Ascending aorta (tissue), 2 donors: ENCODE measurements at places on chromosomes 3 and 15.
A peak's percentile ranks its signal among the peaks of the same experiment; 100 is the strongest.

- DNase-seq: no peak
Measured at GRCh38 chr3:115922681-115923347, 299.5 kb downstream of the GAP43 start.

DNA sequence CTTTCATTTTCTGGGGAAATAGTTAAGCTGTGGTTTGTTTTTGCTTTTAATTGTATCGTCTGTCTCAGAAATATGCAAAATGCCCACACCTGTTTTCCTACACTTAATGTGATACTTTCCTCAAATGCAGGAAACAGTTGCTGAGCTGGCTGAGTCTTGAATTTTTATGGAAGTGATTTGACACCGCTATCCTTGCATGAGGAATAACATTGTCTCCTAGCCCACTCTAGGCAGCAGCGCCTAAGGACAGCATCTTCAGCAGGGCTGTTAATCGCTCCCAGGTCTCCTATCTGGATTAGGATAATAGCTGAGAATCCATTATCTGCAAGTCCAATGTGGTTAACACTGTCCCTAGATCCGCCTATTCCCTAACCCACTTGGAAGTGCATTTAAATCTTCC is 132.6 kb upstream of the NR2E3 start:
- DNase-seq: no peak

DNA sequence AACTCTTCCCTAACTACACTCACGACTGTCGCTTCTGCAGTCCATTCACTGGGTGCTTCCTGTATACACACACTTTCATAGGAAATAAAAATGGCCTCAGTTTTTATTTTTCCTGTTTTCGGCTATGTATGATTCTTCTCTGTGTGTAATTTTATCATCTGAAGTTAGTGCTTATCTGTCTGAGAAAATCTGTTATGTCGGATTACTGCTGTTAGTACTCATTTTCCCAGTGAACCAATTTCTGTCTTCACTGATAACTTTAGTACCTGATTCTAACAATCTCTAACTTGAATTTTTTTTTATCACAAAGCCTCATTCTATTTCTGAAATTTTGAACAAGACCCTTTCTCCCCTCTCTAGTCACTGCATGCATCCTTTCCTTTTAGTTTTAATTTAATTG is 20.9 kb downstream of the RAB5A start:
- DNase-seq: no peak

- no peak for DNase-seq
Measured at GRCh38 chr3:23612296-23612891, 193.4 kb upstream of the UBE2E1 start.

DNA sequence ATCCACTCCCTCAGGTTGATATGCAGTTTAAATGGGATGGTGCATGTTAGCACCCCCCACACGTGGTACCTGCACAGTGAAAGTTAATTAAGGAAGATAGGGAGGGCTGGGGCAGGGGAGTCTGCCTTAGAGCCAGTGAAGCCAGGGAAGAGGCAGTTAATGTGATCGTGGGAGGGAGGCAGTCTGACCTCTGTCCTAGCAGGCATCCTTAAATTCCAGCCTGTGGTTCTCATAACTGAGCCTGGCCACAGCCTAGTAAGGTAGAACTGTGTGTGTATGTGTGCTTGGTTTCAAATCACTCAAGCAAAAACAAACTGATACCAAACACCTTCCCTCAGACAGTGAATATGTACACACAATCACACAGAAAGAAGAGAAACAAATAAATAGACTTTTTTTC is 319.1 kb upstream of the TLE3 start:
- DNase-seq: no peak

- DNase-seq: no peak
Measured at GRCh38 chr15:39558421-39558820, 22.5 kb upstream of the THBS1 start.

- DNase-seq: no peak
Measured at GRCh38 chr15:68789091-68789490, 31.6 kb downstream of the ANP32A start.

DNA sequence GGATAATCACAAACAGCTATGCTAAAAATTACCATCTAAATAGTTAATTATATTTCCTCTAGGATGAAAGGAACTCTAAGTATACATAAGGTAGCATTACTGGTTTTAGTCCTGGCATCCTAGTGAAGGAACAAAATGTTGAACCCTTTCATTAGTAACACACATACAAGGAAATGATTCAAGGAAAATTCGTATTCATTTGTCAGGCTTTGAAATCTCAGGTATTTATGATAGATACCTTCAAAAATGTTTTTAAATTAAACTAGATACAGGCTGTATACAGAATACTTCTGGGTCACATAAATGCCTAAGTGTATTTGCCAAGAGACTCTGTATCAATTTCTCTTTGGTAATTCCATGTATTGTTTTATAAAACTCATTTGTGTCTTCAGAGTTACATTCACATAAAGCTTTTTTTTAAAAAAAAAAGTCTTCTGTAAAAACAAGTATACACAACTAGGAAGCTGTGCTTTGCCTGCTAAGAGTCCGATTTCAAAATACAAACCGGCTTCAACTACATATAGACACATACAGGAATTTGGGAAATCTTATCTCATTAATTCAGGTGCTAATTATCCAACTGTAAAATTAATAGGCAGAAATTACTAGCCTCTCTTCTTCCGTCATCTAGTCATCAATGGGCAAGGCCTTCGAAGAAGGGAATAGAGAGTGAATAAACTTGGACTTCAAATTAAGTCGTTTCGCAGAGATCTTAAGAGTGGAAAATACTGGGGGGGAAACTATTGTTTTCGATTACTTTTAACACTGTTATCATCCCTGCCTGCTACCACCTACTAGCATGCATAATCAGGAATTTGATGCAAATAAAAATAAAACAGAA is 1.3 kb downstream of the SECISBP2L start:
- no peak for DNase-seq

GRCh38 chr3:76400141-76400540 is 614.8 kb upstream of the ZNF717 start:
- DNase-seq: no peak

- no peak for DNase-seq
Measured at GRCh38 chr3:111669926-111670630, 74.9 kb upstream of the ZBED2 start.

GRCh38 chr3:154034797-154035330 is 86.3 kb upstream of the ARHGEF26 start:
- no peak for DNase-seq

DNA sequence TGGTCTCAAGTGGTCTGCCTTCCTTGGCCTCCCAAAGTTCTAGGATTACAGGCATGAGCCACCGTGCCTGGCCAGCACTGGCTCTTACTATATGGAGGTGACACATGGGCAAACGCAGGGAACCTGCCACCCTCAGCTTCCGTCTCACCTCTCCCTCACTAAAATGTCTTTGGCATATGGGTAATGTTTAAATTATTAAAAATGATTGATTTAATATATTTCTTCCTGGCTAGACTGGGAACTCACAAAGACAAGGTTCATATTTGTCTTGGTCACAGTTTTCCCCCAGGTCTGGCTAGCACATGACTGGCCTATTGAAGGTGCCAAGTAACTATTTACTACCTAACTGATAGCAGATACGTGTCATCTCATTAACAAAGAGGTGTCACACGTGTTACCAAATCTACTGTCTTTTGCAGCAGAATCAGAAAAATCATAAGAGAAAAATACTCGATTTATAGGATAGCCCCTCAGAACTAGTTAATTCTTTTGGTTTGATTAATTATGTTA is 48.2 kb downstream of the SYNM start:
- no peak for DNase-seq

GRCh38 chr3:108623504-108623903 is 34.0 kb downstream of the DZIP3 start:
- no peak for DNase-seq

GRCh38 chr3:109803274-109803673 is 465.9 kb upstream of the DPPA4 start:
- no peak for DNase-seq

GRCh38 chr3:151219056-151219455 is 16.0 kb upstream of the GPR171 start:
- DNase-seq: no peak

DNA sequence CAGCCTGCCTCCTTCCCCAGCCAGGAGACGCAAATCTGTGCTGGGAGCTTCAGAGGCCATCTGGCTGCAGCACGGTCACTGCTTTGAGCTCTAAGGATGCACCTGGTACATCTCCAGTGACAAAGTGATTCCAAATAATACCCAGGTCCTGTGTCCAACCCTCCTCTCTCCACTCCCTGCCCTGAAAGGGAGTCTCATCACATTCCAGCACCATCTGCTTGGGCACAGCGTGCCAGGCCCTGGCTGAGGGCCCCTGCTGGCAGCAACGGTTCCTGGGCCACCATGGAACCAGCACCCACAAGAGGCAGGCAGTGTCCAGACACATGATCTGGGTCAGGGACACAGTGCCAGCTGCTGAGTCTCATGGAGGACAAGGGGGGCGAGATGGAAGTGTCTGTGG is 81.3 kb downstream of the MTHFS start:
- no peak for DNase-seq

DNA sequence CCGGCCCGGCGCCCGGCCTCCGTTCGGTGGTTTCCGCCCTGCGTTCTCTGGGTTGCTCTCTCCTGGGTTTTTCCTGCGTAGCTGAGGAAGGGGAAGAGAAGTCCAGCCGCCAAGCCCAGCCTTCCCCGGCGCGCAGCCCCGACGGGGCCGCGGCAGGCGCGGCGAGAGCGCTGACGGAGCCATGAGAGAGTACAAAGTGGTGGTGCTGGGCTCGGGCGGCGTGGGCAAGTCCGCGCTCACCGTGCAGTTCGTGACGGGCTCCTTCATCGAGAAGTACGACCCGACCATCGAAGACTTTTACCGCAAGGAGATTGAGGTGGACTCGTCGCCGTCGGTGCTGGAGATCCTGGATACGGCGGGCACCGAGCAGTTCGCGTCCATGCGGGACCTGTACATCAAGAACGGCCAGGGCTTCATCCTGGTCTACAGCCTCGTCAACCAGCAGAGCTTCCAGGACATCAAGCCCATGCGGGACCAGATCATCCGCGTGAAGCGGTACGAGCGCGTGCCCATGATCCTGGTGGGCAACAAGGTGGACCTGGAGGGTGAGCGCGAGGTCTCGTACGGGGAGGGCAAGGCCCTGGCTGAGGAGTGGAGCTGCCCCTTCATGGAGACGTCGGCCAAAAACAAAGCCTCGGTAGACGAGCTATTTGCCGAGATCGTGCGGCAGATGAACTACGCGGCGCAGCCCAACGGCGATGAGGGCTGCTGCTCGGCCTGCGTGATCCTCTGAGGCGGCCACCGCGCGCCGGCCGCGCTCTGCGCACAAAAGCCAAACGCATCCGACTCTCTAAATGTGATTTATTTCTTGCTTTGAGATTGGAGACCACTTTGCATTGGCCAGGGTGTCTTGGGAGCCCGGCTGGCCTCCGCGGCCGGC is 727 bp downstream of the RAP2B start:
- DNase-seq: peak; percentile 76

DNA sequence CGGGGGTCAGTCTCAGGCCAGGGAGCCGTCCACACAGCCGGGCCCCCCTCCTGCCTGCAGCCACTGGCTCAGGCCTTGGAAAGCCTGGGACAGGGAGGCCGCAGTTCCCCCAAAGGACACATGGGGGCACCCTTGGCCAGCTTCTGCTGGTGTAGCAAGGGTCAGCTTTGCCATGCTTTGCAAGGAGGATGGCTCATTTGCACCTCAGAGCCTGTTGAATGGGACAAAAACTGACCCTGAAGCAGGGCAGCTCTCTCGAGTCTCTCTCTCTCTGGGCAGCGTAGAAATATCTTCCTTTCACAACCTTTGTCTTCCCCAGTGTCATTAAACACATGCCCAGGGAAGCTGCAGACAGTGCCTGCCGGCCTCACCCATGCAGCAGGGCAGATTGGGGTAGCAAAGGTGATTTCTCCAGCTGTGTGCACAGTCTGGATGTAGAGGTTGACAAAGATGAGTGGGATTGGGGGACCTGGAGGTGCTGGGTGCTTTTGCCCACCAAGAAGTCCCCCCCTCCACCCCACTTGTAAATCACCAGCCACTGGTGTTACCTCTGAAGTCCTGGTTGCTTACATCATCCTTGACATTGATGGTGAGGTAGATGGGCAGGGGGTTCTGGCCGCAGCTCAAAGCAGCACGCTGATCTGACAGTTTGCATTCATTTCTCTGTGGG is 17.4 kb upstream of the EHD4 start:
- DNase-seq: peak; percentile 88

GRCh38 chr3:185150561-185150960 is 2.3 kb downstream of the C3orf70 start:
- no peak for DNase-seq

- DNase-seq: no peak
Measured at GRCh38 chr15:31554261-31554660, 227.6 kb downstream of the KLF13 start.

DNA sequence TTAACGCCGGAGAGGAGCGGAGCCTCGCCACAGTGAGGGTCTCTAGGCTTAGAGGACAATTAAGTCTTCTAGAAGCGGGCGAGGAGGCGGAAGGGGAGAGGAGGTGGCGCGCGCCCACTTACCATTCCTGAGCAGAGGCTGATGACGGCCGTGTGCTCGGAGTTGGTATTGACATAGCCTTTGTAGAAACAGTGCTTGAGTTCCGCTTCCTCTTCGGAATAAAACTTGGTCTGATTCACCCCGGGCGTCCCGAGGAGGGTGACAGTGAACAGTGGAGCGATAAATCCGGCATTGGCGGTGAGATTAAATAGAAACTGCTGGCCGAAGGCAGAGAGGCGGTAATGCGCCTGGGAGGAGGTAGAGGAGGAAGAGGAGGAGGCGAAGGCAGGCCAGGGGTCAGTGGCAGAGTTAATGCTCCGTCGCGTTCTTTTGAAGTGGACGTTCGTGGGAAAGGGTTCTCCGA is 1.3 kb downstream of the ADAMTS9 start:
- DNase-seq: no peak

GRCh38 chr3:175695251-175695650 is 836.1 kb downstream of the NAALADL2 start:
- DNase-seq: no peak

DNA sequence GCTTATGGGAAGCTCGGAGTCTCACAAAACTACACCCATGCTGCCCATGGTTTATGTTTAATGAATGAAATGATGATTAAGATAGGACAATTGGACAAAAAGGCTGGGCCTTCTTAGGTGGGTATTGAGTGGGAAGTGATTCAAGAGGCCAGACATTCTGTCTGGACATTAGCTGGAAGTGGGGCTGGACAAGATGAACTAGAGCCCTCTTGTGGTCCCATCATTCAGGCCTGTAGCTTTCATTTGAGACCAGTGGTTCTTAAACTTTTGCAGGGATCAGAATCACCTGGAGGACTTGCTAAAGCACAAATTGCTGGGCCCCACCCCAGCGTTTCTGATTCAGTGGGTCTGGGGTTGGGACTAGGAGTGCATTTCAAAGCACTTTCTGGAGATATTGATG is 290.4 kb upstream of the CTDSPL start:
- no peak for DNase-seq

DNA sequence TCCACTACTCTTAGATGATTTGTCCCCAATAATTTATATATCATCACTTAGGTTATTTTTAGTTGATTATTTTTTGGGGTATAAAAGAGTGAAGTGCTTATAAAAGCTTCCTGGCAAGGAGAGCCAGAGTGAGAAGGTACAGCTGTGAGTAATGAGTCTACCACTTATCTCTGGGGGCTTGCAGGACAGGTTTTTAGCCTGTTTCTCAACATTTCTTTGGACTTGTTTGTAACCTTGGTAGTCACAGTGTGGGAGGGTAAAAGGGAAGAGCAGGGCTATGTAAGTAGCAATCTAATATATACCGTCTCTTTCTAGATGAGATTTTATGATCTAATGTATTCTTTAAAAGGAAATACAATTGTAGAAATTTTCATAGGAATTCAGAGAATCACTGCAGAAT is 321.3 kb upstream of the GOLIM4 start:
- DNase-seq: no peak
